ENCODE measurements at places on chromosomes 5 and 9. TPM values are rescaled to one million over a fixed set of nuclear protein-coding genes. Genes with fewer than 3 reads are reported as not detected.

DNA sequence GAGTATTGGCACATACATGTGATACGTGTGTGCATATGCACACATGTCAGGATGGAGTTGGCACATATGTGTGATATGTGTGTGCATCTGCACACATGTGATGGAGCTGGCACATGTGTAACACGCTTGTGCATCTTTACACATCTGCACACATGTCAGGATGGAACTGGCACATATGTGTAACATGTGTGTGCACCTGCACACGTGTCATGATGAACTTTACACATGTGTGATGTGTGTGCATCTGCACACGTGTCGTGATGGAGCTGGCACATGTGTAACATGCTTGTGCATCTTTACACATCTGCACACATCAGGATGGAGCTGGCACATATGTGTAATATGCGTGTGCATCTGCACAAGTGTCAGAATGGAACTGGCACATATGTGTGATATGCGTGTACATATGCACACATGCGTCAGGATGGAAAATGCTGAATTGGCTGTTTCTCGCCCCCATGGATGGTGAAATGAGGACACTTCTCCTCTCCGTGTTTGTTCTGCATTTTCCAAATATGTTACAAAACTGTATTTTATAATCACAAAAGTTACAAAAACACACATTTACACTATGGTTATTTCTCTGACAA lies 16.3 kb upstream of the SLC6A19 start:
- DNase-seq, result no peak

- DNase-seq, result peak; percentile 37
These were observed 12.1 kb downstream of the BSPRY start for GRCh38 chr9:113361304-113362018.

DNA sequence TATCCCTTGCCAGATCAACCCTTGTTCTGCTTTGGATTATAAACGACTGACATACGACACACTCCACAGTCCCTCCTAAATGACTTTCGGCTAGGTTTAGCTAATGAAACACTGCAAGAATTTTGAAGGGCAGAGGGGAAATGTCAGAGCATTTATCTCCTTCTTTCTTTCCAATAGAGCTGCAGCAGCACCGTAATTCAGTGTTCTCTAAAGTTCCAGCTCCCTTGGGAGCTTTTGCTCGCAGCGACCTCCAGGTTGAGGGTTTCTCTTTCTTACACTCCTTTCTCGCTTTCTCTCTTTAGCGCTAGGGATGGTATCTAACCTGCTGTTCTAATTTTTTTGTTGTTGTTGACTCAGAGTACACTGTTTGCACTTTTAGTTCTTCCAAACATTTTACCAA lies 467.1 kb upstream of the ST8SIA4 start:
- DNase-seq, result no peak

GRCh38 chr9:123631862-123632261 lies 275.9 kb downstream of the CRB2 start:
- no peak for DNase-seq

DNA sequence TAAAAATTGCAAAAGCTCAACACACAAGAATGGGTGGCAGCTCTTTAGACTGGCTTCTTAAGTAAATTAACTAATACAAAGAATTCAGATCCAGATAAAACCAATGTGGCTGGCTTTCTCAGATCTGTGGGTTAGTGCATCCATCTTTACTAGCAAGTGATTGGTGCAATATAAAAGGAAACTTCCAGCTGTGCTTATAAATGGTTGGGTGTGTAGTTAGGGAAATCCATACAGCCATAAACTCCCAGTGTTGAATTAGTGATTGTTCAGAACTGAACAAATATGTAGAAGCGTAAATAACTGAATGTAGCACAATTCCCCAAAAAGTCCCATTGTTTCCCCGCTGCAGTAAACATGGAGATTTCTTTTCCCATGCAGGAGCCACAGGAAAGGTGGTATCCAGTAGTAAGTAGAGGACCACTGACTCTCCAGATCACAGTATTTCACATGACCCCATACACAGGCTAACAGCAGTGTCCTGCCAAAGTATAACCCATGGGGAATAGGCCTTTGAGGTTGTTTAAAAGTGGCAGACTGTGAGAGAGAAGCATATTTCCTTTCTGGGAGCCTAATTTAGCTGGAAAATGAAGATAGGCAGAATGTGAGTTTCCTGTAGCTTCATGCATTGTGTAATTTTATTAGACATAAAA lies 173.1 kb upstream of the SLC12A2 start:
- no peak for DNase-seq

- no peak for DNase-seq
These were observed 56.9 kb downstream of the GPR107 start for GRCh38 chr9:130110596-130111021.

DNA sequence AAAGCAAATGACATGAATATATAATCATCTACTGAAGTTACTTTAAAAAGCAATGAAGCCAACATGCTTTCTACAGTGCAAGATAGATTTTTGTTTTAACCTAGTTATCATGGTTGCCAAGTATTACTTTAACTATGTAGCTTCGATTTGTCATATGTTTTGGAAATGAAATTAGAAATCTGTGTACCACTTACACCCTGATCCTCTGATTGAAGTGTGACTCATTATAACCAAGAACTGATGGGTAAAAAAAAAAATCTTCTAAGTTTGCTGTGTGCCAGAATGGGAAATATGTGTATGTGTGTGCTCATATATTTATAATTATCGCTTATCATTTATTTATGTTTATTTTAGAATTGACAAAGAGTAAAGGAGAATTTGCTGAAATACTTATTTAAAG lies 9.1 kb upstream of the CDC42SE2 start:
- no peak for DNase-seq

DNA sequence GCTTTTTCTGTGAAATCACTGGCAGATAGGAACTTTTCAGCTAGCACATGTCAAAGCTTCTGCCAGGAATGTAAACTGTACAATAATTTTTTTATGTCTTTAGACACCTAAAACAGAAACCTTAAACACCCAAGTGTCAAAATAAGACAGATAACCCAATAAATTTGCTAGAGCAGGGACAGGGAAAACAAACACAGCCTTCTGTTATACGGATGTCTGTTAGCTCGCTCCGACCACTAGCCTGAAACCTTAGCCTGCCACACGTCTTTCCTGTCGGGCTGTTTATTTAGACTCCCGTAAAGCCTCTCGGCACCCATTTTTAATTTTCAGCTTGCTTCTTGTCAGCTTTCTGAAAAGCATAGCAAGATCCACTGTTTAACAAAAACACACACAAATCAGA lies 355.4 kb upstream of the SLC24A2 start:
- no peak for DNase-seq

GRCh38 chr5:176466245-176466871 lies 18.2 kb downstream of the FAF2 start:
- peak; percentile 20 for DNase-seq

- DNase-seq, result peak; percentile 18
These were observed 22.1 kb downstream of the FAM240B start for GRCh38 chr9:38697776-38698300.

DNA sequence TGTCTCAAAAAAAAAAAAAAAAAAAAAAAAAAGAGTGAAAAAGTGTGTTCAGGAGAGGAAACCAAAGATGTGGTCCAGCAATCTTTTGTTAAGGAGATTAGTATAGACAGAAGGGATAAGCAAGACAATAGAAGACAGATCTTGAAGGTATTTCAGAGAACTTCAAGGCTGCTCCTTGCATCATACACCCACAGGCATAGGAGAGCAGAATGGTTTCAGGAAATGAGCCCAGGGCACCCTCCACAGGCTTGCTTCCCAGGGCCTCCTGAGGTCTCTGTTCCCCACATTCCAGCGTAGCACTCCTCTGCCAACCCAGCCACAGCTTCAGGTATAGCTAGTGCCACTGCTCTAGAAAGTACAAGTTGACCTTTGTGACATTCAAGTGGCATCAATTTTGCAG lies 65.8 kb downstream of the FSTL4 start:
- DNase-seq, result no peak

DNA sequence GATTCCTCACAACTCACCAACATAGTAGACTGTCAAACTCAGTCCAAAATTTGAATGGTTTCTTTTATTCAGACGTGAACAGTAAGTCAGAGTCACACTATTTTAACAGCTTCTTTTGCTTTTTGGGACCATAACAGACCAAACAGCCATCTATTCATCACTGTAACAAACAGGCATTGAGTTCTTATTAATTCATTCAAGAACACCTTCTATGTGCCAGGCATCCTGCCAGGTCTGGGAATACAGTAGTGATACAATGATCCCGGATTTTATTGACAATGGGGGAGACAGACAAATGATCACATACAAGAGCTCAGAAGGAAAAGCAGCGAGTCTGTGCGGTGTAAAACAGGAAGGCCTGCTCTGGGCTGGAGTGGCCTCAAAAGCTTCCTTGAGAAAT lies 153.3 kb upstream of the ERCC6L2 start:
- DNase-seq, result no peak

DNA sequence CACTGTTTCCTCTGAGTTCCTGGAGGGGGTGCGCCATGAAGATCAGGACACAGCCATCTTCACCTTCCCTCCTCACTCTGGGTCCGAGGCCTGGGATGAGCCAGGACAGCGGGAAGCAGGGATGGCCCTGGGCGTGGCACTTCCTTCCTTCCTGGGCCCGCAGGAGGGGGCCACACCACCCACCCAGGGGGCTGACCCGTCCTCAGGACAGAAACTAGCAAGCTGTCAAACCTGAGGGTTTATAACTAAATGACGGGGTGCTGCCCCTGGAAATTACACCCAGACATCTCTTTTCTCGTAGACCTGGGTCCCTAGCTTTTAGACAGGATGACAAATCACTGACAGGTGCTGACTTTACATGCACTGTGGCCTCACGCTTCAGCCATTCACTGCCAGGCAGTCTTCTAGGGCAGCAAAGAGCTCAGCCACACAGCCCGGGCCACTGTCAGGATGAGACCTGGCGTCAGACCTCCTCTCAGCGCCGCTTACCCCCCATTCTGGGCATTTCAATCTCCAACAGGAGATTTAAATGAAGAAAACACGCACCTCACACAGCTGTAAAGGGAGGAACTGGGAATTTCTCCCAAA lies 8.1 kb downstream of the FCN2 start:
- no peak for DNase-seq

- DNase-seq, result peak; percentile 22
These were observed 779.9 kb upstream of the CDH6 start for GRCh38 chr5:30413540-30413939.

- no peak for DNase-seq
These were observed 21.1 kb downstream of the PDE8B start for GRCh38 chr5:77231471-77232138.

DNA sequence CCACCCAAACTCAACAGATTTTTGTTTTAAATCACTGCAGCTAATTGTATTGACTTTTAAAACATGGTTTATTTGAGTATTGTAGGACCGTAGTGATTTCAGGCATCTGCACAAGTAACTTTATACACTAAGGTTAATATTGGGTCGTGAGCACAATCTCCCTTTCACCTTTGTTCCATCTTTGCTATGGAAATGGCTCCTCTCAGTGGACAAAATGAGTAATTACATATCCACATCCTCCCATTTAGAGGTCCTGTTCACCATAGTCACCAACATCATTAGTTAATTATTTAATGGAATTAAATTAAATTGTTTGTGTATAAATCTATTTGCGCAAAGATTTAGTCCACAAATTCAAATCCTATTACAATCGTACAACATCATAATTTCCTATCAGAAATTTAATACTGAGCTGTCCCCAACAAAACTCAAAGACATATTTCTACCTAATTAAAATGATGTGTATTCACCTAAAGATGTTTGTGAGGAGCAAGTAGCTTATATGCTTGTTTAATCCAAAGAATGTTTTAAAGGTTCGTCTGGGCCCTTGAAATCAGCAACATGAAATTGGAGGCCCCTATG lies 173.0 kb upstream of the DAPK1 start:
- DNase-seq, result peak; percentile 58

DNA sequence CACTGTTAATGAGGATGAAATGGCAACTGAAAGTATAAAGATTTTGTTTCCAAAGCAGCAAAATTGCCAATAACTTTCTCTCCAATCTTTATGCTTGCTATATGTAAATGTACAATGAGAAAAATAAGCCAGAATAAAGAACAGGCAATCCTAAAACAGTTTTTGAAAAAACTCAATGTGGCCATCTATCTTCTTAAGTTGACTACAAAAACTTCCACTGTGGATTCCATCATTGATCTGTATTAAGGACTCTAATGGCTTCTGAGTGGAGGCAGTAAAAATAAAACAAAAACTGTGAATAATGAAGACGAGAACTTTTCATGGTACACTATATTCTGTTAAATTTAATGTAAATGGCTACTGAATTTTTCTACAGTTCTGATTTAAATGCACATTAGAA lies 382.9 kb downstream of the TMEM232 start:
- DNase-seq, result no peak

GRCh38 chr5:113489299-113489698 lies 1.0 kb upstream of the MCC start:
- DNase-seq, result peak; percentile 97

DNA sequence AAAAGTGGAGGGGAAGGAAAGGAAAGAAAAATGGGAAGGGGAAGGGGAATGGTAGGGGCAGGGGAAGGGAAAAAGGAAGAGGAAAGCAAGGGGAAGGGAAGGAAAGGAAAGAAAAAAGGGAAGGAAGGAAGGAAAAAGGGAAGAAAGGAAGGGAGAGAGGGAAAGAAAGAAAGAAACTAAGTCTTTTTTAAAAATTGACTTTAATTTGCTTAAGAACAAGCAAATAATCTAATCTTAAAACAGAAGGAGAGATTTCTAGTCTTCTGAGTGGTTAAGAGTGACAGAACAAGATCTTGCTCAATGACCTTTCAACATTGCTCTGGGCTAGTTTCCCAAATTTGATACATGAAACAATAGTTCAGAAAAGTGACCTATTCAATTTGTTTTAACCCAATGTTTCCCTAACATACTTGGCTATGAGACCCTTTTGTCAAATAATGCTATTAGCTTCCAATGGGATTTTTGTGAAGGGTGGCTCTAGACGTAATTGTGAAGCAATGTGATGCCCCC lies 33.4 kb upstream of the GLIS3 start:
- no peak for DNase-seq

DNA sequence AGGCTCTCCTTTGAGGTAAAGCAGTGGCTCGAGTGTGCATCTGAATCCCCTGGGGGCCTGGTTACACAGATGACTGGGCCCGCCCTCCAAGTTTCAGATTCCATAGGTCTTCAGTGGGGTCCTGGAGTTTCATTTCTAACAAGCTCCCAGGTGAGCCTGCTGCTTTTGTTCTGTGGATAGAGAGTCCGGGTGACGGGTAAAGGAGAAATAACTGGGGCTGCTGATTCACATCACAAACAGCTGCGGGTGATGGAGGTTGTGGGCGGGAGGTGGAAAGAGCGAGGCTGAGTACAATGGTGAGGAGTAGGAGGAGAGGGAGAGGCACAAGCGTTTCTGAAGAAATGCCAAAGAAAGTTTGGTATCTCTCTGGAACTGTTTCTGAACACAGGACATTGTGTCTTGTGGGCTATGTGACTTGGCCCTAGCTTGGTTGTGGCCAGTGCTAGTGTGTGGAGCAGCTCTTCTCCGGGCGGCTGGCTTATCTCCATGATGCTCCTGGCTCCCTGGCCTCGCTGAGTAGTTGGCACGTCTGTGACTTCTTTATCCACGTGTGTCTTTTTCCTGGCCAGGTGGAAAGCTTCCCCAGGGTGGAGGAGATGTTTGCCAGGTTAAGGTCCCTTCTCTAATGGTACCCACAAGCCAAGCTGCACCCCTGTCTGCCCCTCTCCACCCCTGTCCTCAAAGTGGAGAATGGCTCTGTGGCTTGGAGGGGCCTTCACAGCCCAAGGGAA lies 61.7 kb downstream of the HSPA4 start:
- no peak for DNase-seq

The FOXD4L6 gene
- total RNA-seq, result not detected

The ENTPD8 gene
- not detected for total RNA-seq

The ANKRD18A gene
- total RNA-seq, result 2.2 TPM

The TNFSF8 gene
- not detected for total RNA-seq

The RIGI gene
- total RNA-seq, result 5.4 TPM

The DAB2 gene
- 14.1 TPM for total RNA-seq

The TMCO6 gene
- 16.5 TPM for total RNA-seq

The IFNA2 gene
- total RNA-seq, result not detected

The NEUROG1 gene
- not detected for total RNA-seq
